ENCODE measurements at places on chromosomes 7 and 10. TPM values are rescaled to one million over a fixed set of nuclear protein-coding genes. Genes with fewer than 3 reads are reported as not detected.
A peak's percentile ranks its signal among the peaks of the same experiment; 100 is the strongest.

Gene TFR2
- polyA plus RNA-seq, result 0.72 TPM

Gene POLD2
- polyA plus RNA-seq, result 54.8 TPM

Gene LRWD1
- 15.1 TPM for polyA plus RNA-seq

Gene TUBAL3
- polyA plus RNA-seq, result not detected

Gene CEP55
- polyA plus RNA-seq, result 28.2 TPM

Gene ALOX5
- polyA plus RNA-seq, result not detected

Gene WNT8B
- polyA plus RNA-seq, result 0.04 TPM

Gene KLLN
- 0.42 TPM for polyA plus RNA-seq

GRCh38 chr10:79502561-79503309, 9.6 kb upstream of the EIF5AL1 start:
- no peak for DNase-seq

- DNase-seq, result no peak
Measured at GRCh38 chr7:41830271-41830670, 127.4 kb upstream of the INHBA start.

DNA sequence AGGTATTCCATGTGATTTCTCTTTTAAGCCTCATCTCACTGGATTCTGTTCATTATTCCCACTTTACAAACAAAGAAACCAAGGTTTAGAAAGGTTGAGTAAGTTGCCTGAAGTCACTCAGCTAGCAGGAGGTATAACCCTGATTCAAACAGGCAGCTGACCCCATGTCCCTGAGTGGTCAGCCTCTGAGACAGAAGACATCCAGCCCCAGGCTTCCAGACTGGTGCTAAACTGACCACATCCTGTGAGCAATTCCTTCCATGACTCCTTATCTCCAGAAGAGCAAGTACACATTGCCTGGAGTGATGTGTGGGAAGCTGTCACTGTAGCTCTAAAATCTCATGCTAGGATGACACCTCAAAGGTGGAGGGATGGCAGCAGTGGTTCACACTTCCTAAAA, 3.7 kb downstream of the PLPP4 start:
- DNase-seq, result peak; percentile 96

DNA sequence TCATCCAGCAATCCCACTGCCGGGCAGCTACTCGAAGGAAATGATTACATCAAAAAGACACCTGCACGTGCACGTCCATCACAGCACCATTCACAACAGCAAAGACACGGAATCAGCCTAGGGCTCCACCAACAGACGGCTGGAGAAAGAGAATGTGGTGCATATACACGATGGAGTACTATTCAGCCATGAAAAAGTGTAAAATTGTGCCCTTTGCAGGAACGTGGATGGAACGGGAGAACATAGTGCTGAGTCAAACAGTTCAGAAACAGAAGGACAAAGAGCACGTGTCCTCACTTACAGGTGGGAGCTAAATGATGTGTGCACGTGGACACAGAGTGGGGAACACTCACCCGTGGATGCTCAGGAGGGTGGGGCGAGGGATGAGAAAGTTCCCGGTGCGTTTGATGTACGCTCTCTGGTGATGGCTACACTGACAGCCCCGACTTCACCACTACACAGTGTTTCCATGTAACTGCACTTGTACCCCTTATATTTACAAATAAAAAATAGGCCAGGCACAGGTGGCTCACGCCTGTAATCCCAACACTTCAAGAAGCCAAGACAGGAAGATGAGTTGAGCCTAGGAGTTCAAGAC, 92.0 kb downstream of the PDGFA start:
- DNase-seq, result no peak

- no peak for DNase-seq
Measured at GRCh38 chr7:134630237-134630636, 16.4 kb upstream of the BPGM start.

DNA sequence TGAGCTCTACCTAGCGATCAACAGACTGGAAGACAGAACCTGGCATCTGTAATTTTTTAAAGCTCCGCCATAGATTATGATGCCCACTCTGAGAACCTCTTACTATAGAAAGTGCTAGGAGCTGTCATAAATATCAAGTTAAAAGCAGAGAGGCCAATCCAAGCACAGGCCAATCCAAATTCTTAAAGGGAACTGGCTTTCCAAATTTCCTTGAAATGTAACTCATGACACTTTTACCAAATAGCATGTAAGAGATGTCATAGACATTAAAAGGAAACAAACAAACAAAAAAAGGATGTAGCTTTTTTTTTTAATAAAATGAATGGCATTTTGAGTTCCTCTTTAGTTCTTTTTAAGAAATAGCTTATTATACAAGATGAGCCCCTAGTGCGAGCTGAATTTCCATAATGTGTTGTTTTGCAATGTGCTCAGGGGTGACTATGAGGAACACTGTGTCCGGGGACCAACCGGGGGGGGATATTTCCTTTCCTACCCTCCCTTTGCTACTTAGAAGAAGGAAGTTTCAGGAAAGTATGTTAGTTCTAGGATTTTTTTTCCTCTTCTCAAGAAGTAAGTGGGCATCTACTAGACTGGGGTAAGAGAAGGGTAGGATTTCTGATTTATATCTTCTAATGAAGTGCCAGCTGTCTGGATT, 23.7 kb upstream of the MRC1 start:
- no peak for DNase-seq

DNA sequence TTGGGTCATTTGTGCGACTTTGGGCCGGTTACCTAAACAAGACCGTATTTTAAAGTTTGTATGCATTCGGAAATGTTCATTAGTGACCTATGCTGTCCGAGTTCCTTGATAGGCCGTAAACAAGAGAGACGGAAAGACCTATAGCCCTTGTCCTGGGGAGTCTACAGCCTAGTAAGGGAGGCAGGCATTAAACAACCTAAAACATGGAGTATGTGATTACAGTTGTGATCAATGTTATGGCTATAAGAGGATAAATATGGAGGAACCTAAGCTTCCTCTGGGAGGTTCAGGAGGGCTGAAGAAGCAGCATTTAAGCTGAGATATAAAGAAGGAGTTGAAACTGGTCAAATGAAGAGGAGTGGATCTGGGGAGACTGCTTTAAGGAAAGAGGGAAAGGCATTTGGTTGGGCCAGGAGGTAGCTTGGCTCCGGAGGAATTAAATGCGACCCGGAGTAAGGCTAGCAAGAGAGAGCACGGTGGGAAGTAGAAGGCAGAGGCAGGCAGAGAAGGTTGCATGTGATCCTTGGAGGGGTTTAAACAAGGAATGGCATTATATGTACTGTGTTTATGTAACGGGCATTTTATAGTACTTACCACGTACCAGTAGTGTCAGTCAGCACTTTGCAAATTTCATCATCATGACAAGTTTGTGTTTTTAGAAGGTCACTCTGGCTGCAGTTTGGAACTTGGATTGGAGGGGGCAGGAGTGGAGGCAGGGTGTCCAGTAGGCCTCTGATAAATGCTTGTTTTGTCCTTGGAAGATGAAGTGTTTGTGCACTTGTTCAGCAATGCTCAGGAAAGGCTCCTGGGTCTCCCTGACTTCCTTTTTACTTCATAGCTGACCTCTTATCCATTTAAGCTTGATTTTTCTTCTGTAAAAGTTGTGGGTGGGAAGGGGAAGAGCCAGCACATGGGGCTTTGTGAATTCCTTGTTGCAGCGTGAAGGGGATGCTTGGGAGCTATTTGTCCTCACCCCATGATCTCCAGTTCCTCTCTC, 1.0 kb upstream of the AVPI1 start:
- peak; percentile 59 for DNase-seq

- no peak for DNase-seq
Measured at GRCh38 chr7:16271990-16272665, 149.2 kb downstream of the CRPPA start.

DNA sequence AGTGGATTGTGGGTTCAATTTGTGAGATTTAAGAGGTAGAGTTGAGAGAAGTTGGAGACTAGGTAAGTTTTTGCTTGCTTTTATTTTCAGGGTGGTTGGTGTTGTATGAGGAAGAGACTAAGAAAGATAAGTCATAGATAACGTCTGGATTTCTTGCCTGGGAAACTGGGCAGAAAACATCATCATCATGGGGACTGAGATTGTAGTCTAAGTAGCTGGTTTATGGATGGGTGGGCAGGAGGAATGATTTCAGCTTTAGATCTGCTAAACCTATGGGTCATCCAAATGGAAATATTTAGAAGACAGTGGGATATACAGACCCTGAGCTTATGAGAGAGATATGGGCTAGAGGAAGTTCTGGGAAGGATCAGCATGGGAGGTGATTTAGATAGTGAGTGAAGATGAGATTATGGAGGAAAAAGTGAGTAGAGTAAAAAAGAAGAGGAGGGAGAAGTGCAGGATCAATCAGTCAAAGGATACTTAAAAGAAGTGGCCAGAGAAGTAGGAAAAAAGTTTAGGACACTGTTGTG, 169.8 kb downstream of the WNT2 start:
- DNase-seq, result no peak

DNA sequence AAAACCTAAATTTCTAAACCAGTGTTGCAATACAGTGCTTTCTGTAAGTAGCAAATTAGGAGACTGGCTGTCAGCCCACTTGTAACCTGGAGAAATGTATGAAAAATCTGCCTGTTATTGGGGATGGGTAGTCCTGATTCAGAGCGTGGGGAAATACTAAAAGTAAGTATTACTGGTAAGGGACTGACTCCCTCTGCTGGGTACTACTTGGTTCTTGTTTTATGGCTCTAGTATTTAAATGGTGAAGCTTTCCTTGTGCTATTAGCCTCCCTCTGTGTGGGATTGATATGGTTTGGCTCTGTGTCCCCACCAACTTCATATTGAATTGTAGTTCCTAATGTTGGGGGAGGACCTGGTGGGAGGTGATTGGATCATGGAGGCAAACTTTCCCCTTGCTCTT, 886.1 kb downstream of the SORCS1 start:
- DNase-seq, result no peak

DNA sequence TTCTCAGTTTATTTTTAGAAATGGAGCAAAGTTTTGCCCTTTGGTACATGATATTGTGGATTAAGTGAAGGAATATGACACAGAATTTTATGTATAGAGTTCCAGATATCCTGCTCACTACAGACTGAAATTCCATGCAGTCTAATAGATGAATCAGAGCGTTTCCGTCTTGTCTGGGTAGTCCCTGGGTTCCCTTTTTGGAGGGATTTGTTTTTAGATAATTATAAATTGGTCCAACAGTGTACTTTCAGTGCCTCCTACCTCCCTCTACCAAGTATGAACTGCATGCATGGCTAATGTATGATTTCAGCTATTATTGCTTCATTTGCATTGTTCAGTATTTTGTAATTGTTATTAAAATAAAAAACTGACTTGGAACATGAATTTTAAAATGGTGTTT, 74.4 kb downstream of the SEPTIN7 start:
- DNase-seq, result no peak

- DNase-seq, result no peak
Measured at GRCh38 chr7:35380739-35381224, 126.9 kb upstream of the TBX20 start.

- no peak for DNase-seq
Measured at GRCh38 chr10:132710036-132710686, 75.8 kb downstream of the NKX6-2 start.
